Renal cortex interstitium (tissue), 15 donors: ENCODE measurements at places on chromosomes 5 and 9.

GRCh38 chr5:38167562-38167996 is 90.8 kb upstream of the EGFLAM start:
- no peak for DNase-seq

DNA sequence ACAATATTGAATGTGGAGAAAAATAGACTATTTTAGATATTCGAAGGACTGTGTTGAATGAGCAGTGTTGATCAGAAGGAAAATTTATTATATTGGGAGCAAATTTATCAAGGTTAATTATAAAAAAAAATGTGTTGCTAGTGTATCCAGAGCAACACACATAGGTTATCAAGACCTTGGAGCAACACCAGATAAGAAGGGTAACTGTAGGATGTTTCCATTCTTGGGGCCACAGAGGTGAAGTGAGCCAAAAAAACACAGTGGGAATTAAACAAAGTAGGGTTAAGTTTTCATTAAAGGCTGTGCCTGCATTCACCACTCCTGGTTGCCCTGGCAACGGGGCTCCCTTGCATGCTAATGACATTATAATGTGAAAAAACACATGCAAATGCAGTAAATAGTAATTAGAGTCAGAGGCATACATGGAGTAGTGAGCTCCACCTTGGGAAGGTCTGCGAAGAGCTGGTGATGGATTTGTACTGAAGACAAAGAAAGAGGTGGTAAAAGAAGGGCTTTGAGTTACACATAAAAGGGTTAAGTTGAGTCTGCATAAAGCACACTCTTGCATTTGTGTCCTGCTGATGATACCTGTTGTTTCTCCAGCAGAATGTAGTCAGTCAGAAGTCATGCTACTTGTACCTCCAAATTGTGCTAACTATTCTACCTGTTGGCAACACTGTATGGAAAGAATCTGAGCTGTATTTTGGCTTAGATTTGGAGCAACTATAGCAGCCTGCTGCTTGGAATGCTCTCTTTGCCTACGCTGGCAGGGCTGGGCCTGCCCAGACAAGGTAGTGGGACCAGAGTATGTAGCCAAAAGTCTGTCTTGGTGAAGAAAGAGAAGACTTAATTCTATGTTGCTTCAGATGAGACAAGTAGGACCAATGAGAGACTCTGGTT is 59.6 kb downstream of the ATG10 start:
- no peak for DNase-seq

DNA sequence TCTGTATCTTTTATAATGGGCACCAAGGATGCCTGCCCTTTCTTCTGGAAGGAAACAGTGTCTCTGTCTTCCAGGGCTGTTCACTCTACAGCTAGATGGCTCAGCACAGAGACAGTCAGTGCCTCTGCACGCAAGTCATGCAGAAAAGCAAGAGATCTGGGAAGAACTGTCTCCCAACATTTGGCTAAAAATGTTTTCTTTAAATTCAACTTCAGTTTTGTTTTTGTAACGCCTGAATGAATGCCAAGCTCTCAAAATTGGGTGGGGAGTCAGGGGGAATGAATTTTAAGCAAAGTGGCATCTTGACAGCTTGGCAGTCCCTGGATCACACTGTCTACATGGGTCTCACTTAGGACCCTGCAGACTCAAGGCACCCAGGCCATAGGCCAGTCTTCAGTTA is 12.6 kb downstream of the OLFML2A start:
- DNase-seq, result no peak

DNA sequence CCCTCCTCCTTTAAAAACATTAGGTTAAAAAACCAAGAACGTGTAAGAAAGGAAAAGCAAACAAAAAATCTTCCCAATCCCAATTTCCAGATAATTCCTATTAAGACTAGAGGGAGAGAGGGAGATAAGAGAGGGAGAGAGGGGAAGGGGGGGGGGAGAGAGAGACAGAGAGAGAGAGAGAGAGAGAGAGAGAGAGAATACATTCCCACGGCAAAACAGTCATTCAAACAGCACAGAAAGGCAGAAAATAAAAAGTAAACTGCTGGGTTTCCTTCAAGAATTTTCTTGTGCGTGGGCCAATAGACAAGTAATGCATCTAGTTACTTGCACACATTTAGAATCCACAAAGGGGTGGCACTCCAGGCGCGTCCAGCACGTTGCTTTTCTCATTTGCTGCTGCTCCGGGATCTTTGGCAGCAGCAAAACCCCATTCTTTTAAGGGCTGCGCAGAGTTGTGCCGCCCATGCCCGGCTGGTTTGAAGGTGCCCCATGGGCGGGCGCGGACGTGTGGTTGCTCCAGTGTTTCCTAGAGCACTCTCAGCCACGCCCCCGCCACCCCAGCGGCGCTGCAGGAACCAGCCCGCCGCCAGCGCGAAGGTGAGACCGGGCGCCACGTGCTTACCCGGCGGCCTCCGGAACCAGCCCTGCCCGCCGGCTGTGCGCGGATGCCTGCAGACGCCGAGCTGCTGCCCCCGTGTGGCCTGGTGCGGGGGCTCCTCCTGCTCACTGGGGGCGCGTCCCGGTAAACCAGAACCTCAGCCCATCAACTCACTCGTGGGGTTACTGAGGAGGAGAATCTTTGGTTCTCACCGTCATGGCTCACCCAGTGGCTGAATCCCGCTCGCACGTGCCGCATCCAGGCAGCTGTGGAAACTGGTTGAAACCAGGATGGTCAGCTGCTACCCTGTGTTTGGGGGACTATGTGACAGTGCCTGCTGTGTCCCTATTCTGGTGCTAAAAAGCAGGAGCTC is 44.6 kb downstream of the STC2 start:
- DNase-seq, result no peak
